Upper lobe of left lung (tissue), 6 donors: ENCODE measurements at places on chromosomes 12 and 14. TPM values are rescaled to one million over a fixed set of nuclear protein-coding genes. Genes with fewer than 3 reads are reported as not detected.

DNA sequence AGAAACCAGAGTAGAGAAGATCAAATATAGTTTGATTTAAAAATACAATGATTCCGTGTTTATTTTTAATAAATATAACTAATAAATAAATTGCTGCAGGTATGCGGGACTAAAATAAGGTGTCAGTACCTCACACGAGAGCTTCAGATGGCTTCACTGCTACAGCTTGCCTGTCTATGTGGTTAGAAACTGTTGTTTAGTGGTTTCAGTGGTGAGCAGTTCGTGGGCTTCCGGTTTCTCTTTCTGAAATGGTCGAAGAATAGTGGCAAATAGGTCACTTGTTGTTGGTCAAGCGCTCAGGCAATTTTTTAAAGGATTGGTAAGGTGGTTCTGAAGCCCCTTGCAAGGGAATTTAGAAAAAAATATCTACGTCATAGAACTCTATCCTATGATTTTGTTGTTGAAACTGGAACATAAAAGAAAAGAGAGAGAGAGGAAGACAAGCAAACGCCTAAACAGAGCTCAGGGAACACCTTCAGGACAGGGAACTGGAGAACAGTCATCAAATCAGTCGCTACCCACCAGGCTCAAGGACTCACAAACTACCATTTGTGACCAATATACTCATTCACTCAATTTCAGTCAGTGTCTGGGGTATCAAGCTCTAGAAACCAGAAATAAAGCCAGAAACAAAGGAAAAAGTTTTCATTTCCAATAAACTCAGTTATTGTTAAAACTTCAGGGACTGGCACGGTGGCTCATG is 31.3 kb downstream of the GABARAPL1 start:
- no peak overlapping the region for H3K27ac ChIP-seq
- H3K36me3 ChIP-seq = no peaks in the 10 kb centered on the region
- no peaks in the 10 kb centered on the region for H3K27me3 ChIP-seq
- no peak for DNase-seq

DNA sequence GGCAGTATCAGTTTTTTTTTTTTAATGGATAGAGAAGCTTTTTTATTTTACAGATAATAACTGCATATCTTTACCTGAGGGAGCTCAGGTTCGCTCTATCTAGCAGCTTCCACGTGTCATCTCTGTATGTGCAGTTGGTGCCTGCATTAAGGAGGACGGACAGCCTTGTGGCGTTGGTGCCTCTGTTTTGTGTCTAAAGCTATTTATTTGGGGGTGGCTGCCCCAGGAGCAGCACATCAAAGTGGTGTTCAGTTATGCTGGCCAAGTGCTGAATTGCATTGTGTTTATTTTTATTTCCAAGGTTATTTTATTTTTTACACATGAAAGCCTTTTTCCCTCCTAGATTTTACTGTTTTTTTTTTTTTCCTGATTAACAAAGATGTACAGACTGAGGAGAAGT is 59.7 kb downstream of the RASSF3 start:
- H3K4me3 ChIP-seq = peak overlapping the region; percentile 29
- peaks cover 91% of the 10 kb centered on the region for H3K4me1 ChIP-seq
- H3K27me3 ChIP-seq = no peaks in the 10 kb centered on the region
- peak overlapping the region; percentile 71 for H3K27ac ChIP-seq

DNA sequence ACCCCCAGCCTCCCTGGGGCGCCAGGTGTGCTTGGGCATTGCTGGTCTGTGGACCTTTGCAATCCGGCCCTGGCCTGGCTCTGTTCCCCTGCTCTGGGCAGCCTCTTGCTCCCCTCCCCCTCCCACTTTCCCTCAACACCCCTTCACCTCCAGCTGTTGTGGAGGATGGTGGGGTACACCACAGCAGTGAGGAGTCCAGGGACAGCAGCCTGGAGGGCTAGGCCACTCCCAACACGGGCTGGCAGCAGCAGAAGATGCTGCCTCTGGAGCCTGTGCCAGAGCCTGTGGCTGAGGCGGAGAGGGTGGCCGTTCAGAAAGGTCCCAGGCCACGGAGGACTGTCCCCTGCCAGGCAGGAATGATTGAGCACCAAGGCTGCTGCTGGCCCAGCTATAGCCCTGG is 7.6 kb downstream of the ZBTB42 start:
- H3K4me3 ChIP-seq = no peak overlapping the region
- H3K27ac ChIP-seq = no peak overlapping the region
- no peaks in the 10 kb centered on the region for H3K27me3 ChIP-seq
- H3K4me1 ChIP-seq = peaks cover 14% of the 10 kb centered on the region
- H3K36me3 ChIP-seq = no peaks in the 10 kb centered on the region
- no peak for DNase-seq

- H3K36me3 ChIP-seq = no peaks in the 10 kb centered on the region
- no peak overlapping the region for H3K4me3 ChIP-seq
- H3K27me3 ChIP-seq = no peaks in the 10 kb centered on the region
- peaks cover 49% of the 10 kb centered on the region for H3K4me1 ChIP-seq
- peak overlapping the region; percentile 39 for H3K27ac ChIP-seq
Observed at GRCh38 chr14:68552602-68553001, 240.3 kb downstream of the ZFP36L1 start.

DNA sequence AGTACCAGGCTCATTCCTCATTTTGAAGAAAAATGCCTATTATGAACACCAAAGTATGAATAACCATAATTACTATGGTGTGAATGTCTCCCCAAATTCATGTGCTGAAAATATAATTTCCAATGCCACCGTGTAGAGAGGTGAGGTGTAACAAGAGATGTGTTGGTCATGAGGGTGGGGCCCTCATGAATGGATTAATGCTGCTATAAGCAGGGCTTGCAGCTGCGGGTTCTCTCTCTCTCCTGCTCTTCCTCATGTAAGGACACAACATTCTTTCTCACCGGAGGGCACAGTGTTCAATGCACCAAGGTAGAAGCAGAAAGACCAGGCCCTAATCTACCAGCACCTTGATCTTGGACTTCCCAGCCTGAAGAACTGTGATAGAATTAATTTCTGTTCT is 70.0 kb downstream of the TMTC1 start:
- no peaks in the 10 kb centered on the region for H3K27me3 ChIP-seq
- H3K27ac ChIP-seq = no peak overlapping the region
- H3K36me3 ChIP-seq = no peaks in the 10 kb centered on the region

MGAT4C gene
- total RNA-seq = under 0.01 TPM

DNA sequence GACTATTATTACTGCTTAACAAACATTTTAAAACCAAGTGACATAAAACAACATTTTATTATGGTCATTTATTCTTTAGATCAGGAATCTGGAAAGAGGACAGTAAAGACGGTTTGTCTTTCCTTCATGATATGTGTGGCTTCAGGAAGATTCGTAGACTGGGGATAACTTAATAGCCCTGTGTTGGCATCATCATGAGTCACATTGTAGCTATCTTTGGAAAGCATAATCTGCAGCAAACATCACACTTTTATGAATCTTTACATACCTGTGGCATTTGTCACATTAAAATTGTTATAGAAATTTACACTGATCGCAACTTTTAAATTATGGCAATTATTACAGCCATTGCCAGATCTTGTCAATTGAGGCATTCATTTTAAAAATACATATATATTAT is 397.1 kb downstream of the NOVA1 start:
- no peak for DNase-seq
- peaks cover 8% of the 10 kb centered on the region for H3K27me3 ChIP-seq

GRCh38 chr14:91363776-91364523 is 53.7 kb downstream of the CCDC88C start:
- no peak overlapping the region for H3K27ac ChIP-seq
- H3K4me1 ChIP-seq = peaks cover 83% of the 10 kb centered on the region
- no peaks in the 10 kb centered on the region for H3K36me3 ChIP-seq
- DNase-seq = peak; percentile 68
- H3K27me3 ChIP-seq = no peaks in the 10 kb centered on the region

GRCh38 chr14:99707921-99708320 is 23.8 kb downstream of the CYP46A1 start:
- H3K4me3 ChIP-seq = no peak overlapping the region
- H3K36me3 ChIP-seq = no peaks in the 10 kb centered on the region
- no peak for DNase-seq
- H3K27me3 ChIP-seq = no peaks in the 10 kb centered on the region
- H3K4me1 ChIP-seq = no peaks in the 10 kb centered on the region
